ENCODE measurements at places on chromosomes 4 and X.

GRCh38 chrX:96707804-96708203 is 23.2 kb downstream of the DIAPH2 start:
- DNase-seq, result no peak

DNA sequence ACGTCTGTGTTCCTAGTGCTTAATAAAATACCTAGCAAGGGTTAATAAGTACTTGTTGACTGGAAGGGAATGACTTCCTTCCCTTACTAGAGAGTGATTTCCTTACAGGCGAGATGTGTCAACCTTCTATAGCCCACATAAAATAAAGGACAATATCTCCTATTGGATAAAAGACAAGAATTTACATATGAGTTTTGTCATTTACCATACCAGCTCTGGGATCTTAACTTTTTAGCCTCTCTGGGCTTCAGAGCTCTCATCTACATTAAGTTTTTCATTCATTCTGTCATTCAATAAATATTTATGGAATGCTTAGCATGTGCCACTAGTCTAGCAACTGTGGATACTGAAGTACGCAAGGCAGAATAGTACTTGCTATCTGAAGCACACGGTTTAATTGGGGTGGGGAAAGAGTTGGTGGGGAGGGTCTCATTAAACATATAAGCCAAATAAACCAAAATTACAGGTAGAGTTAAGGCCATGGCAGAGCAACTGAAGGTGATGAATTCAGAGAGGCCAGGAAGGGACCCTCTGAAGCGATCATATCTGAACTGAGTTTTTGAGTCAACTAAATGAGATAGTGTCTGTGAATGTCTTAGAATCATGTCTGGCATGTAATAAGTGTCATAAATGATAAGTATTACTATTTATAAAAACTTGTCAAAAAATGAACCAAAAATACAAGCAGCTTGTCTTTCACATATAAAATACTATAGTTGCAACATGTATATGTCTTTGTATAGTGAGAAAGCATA is 91.6 kb upstream of the BMP2K start:
- no peak for DNase-seq

- no peak for DNase-seq
These were observed 1.1 kb upstream of the LCORL start for GRCh38 chr4:18022572-18023050.

- no peak for DNase-seq
These were observed 27.0 kb downstream of the PROM1 start for GRCh38 chr4:16056681-16057385.

DNA sequence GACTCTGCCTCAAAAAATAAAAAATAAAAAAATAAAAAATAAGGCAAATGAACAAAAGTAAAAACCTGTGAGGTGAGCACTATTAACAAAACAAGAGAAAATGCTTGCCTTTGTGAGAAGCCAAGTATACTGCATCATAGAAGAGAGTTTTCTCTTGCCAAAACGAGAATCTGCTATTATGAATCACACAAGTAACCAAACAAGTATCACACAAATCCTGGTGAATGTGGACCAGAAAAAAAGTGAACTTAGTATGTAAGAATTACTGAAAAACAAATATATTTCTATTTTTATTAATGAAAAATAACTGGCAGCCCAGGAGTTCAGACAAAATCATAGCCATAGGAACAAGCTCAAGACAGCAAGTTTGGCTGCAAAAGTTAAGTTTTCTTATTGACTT is 193.5 kb downstream of the PDGFC start:
- no peak for DNase-seq

DNA sequence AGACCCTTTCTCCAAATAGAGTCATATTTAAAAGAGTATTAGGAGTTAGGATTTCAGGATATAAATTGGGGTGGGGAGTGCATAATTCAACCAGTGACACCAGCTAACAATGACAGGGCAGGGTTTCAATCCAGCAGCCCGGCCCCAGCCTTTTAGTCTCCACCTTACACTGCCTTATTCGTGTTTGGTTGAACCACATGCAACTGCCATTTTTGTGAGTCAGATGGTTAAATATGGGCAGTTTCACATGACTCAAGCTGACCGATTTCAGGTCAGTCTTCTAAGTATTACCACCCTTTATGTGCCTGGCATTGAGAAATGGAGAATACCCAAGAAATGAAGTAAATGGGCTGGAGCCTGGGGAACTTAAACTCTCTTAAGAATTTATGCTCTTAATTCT is 102.8 kb downstream of the STOX2 start:
- no peak for DNase-seq

GRCh38 chrX:22526339-22526738 is 253.6 kb downstream of the CBLL2 start:
- DNase-seq, result no peak

- DNase-seq, result no peak
These were observed 52.7 kb upstream of the RAI2 start for GRCh38 chrX:17913801-17914200.

GRCh38 chr4:40409835-40410234 is 74.7 kb downstream of the CHRNA9 start:
- no peak for DNase-seq

DNA sequence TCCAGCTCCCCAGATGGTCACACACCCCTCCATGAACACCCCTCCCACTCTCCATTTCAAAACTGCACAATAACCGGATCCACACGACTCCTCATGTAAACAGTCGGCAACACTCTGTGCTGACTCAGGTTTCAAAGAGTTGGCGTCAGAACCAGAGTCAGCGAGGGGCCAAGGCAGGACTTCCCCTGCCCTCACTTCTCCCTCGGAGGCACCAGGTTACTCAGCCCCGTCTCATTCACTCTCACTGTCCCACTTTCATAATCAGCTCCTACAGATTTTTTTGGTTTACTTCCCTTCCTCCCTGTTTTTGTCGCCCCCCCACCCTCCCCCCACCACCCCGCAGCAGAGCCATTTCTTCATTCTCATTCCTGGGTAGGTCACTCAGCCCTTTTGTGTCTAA is 2.7 kb upstream of the TIMP1 start:
- no peak for DNase-seq

- DNase-seq, result no peak
These were observed 67.7 kb upstream of the PGRMC2 start for GRCh38 chr4:128355305-128355704.

DNA sequence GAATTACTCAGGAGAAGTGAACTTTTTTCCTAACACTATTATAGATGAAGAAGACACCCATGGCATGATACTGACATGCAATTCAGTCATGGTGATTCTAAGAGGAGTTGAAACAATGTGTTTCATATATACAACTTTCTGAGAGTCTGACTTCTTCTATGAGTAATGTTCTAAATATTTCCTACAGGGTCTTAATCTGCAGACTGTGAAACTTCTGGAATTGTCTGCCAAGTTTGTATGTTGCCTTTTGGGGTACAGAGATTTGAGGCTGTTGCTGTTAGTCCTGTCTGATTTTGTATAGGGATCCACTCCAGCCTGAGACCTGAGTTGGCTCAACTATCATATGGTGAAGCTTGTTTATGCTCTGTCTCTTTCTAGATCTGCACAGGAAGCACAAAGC is 160.6 kb upstream of the GATB start:
- no peak for DNase-seq

DNA sequence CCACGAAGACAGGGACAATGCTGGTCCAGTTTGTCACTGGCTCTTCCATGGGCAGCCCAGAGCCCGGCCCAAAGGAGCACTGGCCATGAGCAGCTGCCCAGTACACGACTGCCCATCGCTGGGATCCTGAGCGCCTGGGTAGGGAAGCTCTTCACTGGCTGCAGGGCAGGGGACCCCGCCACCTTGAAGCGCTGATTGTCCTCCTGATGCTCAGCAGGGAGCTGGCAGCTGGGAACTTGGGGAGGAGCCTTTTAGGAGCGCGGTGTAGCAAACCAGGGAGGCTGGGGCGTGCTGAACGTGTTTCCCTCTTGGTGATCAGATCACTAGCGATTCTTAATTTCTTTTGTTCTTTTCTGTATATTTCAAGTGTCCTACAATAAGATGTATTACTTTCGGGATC is 1.8 kb downstream of the L1CAM start:
- DNase-seq, result no peak

GRCh38 chr4:77843628-77844027 is 19.0 kb upstream of the MRPL1 start:
- DNase-seq, result no peak

DNA sequence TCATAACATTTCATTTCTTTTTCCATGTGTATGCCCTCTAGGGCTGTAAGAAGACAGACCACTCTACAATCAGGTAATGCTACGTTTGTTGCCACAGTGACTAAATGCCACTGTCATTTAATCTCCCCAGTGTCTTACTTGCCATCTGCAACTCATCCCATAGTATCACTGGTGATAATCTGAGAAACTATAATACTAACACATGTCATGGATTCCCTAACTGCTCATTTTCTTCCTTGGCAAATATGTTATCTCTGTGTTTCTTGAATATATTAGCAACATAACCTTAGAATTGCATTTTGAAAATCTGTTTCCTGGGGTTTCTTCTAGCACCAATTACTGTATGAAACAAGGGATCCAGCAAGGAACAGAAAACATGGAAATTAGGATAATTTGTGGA is 6.1 kb downstream of the F8A1 start:
- DNase-seq, result no peak

GRCh38 chr4:83150653-83151330 is 36.3 kb upstream of the PLAC8 start:
- DNase-seq, result no peak

DNA sequence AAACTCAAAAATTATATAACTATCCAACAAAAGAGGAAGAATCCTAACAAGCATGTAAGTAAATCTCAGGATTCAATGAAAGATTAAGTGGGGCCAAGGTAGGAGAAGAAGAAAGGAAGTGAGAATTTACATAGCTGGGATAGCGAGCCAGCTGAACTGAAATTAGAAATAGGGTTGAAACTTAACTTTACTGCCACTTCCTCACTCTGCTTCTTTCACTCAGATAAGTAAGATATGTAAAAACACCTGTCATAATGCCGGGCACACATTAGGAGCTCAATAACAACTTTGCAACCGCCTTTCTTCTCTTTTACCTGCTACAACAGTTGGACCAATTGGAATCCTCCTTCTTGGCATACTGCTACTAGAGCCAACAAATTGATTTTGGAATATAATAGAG is 129.4 kb downstream of the CNKSR2 start:
- no peak for DNase-seq

DNA sequence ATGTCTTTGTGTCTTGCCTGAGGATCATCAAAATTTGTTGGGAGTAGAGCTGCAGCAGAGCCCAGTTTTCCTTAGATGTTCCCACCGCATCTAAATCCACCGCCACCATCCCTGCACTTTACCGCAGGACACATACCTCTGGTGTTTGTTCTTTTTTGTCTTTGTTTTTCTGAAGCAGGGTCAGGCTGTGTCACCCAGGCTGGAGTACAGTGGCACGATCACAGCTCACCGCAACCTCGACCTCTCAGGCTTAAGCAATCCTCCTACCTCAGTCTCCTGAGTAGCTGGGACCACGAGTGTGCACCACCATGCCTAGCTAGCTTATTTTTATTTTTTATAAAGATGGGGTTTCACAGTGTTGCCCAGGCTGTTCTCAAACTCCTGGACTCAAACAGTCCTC is 4.6 kb downstream of the ENOPH1 start:
- no peak for DNase-seq

- DNase-seq, result no peak
These were observed 44.3 kb downstream of the NYX start for GRCh38 chrX:41491267-41492004.

DNA sequence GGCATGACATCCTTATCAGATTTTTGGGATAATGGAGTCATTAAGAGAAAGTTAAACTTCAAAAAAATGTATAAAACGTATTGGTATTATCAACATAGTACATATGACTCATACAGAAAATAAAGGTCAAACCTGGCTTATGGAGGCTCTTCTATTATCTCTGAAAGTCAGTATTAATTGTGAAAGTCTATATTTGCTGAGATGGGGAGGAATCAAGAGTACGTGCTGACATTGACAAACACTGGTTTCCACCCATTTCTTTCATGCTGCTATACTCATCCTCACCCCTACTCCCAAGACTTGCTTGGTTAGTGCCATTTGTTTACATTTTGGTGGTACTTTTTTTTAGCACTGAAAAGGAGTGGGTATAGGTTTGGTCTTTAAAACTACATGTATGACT is 30.8 kb upstream of the PLA2G12A start:
- DNase-seq, result no peak

DNA sequence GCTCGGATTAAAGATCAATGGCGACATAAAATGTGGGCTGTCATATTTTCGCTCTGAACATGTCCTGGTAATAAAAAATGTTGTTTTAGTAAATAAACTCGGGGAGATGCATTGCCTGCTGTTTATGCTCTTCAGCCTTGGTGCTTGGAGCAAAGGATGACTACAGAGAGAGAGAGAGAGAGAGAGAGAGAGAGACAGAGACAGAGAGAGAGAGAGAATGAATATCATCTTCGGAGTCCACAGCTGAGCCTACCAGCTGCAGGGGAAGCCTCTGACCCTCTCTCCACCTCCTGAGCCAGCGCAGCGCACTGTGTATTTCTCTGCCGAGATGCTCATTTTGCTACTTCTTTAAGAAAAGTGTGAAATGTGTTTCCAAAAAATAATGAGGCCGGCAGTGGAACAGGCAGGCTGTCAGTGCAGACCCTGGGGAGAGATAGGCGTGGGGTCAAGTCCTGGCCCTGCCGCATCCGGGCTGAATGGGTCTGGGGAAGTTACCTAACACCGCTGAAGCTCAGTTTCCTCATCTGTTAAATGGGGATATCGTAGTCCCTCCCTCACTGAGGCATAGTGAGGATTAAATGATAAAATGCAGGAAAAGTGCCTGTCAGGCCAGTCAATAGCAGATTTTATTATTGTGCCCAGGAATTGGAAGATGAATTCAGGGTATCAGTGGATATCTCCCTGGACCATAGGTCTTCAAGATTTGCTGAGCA is 58.5 kb upstream of the LGI2 start:
- DNase-seq, result no peak

DNA sequence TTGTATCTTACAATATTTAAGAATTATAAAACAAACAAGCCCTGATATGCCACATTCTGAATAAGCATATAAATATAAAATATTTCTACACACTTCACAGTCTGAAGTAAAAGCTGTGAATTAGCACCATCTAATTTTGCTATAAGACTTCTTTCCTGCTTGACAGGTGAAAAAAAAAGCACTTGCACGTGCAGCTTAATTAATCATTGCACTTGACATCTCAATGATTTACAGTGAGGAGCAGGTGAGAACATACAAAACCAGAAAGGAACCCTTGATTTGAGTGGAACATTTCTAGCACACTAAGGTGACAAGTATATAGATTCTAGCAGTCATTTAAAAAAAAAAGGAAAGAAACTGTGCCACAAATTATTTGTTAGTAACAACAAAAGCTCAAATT is 47.9 kb downstream of the CHIC2 start:
- no peak for DNase-seq

DNA sequence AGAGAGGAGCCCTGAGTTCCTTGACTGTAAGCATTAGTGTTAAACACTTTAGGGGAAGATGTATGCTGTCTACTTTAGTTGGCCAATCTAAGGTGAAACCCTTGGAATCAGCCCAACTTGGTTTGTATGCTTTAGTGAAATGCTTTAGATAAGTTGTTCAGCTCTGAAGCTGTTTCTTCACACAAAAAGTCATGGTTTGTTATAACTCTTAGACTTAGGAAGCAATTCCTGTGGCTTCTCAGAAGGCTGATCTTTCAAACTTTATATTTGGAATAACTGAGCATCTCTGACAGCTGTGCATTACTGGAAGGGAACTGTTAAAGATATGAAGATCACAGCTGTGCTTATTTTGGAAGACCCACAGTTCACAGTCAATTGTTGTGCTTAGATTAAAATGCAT is 714.1 kb downstream of the FAT4 start:
- DNase-seq, result no peak

- DNase-seq, result no peak
These were observed 11.2 kb downstream of the JADE1 start for GRCh38 chr4:128820671-128821070.

Measured in testis (tissue), 5 donors.